Activated naive CD4-positive, alpha-beta T cell treated with anti-CD3 and anti-CD28 coated beads for 36 hours (primary cell): ENCODE measurements at places on chromosomes 5 and 9.
A peak's percentile ranks its signal among the peaks of the same experiment; 100 is the strongest.

- DNase-seq, result no peak
Measured at GRCh38 chr5:12876541-12877298, 972.5 kb upstream of the CTNND2 start.

- DNase-seq, result no peak
Measured at GRCh38 chr9:116334546-116335150, 181.1 kb downstream of the PAPPA start.

GRCh38 chr5:122665051-122665450 is 109.8 kb upstream of the SNX2 start:
- DNase-seq, result no peak

DNA sequence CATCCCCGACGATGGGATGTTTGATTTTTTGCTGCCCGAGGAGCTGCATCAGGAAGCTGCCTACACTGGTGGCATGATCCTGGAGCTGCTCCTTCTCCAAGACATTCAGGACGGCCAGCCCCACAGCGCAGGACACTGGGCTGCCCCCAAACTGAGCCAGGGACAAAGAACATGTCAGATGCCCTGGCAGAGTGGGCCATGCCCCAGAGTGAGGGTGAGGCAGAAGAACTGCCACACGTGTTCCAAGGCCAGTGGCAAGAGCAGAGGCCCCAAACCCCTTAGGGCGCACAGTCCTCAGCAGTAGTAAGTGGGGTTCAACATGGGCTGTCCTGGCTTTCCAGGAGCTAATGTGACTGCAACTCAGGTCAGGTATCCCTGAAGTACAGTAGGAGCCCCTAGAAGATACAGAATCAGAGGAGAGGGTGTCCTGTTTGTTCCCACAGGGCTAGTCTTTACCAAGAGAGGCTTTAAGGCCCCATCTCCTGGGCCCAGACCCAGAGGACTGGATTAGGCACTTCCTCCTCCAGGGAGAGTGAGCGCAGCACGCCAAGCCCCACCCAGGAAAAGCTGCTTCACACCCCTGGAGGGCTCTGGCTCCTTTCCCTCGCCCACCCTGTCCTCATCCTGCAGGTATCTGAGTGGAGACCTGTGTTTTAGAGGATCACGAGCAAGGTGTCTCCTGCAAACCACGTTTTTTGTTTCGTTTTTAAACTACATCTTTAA is 11.1 kb downstream of the HNRNPAB start:
- DNase-seq, result no peak

- peak; percentile 43 for DNase-seq
Measured at GRCh38 chr9:115373000-115373709, 255.2 kb upstream of the TNC start.

GRCh38 chr5:111472579-111472978 is 39.8 kb downstream of the STARD4 start:
- no peak for DNase-seq

DNA sequence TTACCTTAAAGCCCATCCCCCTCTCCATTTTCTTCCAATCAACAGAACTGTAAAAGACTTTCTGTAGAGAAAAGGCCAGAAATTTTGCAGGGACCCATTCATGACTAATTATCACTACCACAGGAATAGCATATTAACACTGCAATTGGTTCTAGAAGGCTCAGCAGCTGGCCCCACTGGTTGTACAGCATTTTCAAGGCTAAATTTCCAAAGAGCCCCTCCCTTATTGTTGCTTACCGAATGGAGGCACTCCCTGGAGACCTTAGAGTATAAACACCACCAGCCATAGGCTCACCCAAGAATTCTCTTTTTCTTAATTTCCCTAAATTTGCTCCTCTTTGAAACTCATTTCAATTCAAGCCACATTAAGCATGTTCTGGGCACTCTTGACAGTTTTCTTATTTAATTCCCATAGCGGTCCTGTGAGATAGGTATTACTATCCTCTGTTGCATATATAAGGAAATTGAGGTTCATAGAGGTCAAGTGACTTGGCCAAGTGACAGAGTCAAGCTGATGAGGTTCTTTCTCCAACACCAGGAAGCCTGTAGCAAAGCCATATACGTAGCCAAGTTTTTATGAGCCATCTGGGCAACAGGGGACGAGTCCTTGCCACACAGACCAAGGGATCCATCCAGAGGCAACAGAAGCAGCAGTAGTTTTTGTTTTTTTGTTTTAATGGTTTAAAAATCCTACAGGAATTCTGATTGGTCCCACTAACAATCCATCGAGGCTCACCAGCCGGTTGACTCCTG is 83.9 kb upstream of the NR5A1 start:
- DNase-seq, result no peak

GRCh38 chr5:62590387-62590786 is 11.8 kb downstream of the LRRC70 start:
- DNase-seq, result no peak

- DNase-seq, result no peak
Measured at GRCh38 chr5:94174748-94175411, 433.5 kb upstream of the POU5F2 start.

- no peak for DNase-seq
Measured at GRCh38 chr5:151780348-151780747, 8.6 kb downstream of the G3BP1 start.

GRCh38 chr9:20808002-20808401 is 123.9 kb downstream of the FOCAD start:
- DNase-seq, result no peak

GRCh38 chr9:107994648-107995047 is 505.1 kb upstream of the KLF4 start:
- DNase-seq, result no peak

- peak; percentile 19 for DNase-seq
Measured at GRCh38 chr5:54249210-54250028, 61.0 kb downstream of the ARL15 start.

- no peak for DNase-seq
Measured at GRCh38 chr9:131582056-131582455, 36.7 kb downstream of the PRRT1B start.

DNA sequence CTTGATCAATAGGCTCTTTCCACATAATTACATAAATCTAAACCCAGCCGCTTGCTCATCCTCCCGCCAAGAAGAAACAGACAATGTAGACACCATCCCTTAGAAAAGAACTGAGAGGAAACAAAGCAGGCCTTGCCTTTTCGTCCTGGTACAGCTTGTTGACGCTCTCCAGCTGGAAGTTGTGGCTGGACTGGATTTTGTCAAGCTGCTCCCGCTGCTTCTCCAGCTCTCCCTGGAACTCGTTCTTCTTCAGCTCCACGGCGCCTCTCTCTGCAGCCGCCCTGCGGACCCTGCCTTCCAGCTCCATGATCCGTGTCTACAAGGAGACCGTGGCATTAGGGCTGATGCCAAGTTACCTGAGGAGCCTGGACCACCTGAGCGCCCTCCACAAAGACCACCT is 22.1 kb downstream of the GOLM1 start:
- DNase-seq, result no peak

DNA sequence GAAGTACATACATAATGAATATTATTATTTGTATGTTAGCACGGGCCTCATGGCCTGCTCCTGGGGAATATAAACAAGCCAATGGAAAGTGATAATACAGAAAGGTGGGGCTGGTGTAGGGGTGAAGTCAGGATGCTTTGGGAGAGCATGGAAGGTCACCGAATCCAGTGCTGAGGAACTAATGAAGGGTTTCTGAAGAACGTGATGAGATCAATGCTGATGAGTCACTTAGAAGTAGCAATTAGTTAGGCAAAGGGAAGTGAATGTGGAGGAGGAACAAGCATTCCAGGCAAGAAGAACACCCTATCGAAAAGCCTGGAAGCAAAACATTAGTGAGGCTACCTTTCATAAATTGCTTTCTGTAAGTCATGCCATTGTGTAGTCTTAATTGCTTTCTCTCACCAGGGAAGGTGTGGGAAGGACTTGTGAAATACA is 2.1 kb downstream of the ANXA1 start:
- no peak for DNase-seq

- DNase-seq, result no peak
Measured at GRCh38 chr9:80233906-80234305, 662.1 kb downstream of the TLE4 start.

- DNase-seq, result no peak
Measured at GRCh38 chr5:95081982-95082381, 202.9 kb downstream of the MCTP1 start.

GRCh38 chr5:57368010-57368409 is 114.6 kb downstream of the ACTBL2 start:
- no peak for DNase-seq

- no peak for DNase-seq
Measured at GRCh38 chr9:21504894-21505293, 22.8 kb upstream of the IFNE start.

GRCh38 chr5:160233215-160233614 is 3.9 kb downstream of the FABP6 start:
- no peak for DNase-seq

DNA sequence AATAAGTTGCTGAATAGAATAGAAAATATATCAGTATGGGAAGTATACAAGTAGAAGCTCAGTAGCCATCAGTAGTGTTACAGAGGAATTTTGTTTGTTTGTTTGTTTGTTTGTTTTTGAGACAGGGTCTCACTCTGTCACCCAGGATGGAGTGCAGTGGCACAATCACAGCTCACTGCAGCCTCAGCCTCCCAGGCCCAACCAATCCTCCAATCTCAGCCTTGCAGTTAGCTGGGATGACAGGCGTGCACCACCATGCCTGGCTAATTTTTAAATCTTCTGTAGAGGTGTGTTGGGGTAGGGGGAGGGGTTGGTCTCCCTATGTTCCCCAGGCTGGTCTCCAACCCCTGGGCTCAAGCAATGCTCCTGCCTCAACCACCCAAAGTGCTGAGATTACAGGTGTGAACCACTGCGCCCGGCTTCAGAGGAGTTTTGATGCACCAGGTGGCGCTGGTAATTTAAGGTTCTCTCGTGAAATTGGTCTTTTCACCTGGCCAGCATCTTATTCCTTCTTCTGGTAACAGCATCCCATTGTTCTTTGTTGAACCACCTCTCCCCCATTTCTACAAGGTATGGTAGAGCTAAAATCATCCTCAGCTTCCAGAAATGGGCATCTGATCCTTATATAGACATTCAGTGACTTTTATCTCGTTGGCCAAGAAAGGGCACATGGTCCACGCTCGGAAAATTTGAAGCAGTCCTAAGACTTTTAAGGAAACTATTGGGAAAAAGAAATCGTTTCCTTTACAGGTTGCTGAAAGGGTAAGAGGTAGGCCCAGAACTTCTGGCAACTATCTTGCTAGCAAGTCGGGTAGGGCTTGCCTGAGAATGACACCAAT is 157.1 kb downstream of the ARRDC3 start:
- peak; percentile 80 for DNase-seq

DNA sequence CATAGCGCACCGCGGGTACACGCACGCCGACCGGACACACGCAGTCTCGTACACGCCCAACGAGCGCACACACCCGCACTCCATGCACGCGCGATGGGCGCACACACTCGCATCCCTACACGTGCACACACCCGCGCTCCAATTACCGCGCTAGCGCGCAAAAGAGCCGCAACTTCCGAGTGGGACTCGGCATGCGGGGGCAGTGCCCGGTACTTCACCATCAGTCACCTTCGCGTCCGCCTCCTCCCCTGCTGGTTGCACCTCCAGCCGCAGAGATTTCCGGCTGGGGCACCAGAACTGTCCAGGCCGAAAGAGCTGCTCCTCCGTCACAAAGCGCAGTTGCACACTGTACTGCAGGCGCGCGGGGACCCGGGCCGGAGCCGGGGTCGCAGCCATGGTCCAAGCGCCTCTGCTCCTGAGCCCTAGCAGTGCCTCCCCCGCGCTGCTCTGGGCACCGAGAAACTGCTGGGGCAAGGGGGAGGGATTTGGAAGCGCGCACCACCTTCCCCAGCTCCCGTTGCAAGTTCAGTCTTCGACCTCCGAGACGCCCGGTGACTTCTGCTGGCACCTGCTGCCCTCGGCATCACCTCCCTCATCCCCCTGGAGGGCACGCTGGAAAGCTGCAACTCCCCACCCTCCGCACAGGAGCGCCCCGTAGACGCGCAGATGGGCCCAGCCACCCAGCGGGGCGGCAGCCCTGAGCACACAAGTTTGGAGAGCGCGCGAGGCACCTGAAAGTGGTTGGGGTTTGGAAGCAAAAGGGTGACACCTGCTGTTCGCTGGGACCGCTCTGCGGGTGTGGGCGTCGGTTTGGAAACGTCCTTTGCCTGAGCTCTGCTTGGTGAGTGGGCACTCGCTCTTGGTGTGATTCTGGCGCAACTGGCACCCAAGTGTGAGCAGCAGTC is 337.4 kb upstream of the PUM3 start:
- DNase-seq, result peak; percentile 72
